ENCODE measurements at places on chromosomes 6 and 20. TPM values are rescaled to one million over a fixed set of nuclear protein-coding genes. Genes with fewer than 3 reads are reported as not detected.

DNA sequence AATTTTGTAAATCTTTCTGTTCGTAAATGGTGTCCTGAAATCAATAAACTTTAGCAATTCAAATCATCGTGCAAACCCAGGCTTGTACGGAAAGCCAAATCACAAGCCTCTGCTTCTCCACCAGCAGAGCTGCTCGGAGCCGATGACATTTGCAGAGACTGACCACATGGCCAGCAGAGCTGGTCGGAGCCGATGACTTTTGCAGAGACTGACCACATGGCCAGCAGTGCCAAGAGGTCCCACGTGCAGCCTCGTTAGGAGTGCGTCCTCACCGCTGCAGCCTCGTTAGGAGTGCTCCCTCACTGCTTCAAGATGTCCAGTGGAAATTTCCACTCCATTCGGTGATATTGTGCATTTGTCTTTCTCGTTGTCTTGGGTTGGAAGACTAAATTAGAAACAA is 28.5 kb downstream of the SMOC2 start:
- DNase-seq = no peak

DNA sequence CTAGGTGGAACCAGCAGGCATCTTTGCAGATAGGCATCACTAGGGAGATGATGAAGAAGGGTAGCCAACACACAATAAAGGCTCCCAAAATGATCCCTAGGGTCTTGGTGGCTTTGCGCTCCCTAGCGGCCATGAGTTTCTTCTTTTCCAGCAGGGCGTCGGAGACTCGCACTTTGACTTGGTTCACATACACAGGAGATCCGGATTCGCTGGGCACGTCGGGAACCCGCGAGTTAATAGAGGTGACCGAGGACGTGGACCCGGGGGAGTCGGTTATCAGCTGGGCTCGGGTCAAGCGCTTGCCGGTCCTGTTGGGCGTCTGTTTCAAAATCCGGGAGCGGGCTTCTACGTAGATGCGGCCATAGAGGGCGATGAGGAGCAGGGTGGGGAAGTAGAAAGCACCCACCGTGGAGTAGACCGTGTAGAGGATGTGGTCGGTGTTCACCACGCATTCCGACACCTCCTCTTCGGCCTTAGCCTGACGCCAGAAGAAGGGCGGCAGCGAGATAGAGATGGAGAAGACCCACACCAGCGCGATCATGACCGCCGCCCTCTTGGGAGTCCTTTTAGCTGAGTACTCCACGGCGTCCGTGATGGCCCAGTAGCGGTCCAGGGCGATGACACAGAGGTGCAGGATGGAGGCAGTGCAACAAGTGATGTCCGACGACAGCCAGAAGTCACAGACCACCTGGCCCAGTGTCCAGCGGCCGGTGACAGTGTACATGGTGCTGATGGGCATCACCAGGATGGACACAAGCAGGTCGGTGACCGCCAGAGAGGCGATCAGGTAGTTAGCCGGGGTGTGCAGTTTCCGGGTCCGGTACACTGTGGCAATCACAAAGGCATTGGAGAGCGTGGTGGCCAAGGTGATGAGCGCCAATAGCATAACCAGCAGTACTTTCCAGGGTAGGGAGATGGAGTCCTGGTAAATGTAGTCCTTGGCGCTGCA is 658 bp downstream of the HTR1B start:
- no peak for DNase-seq

- DNase-seq = no peak
These were observed 77.0 kb downstream of the DTNBP1 start for GRCh38 chr6:15585760-15586214.

GRCh38 chr6:143542888-143543287 is 31.4 kb upstream of the FUCA2 start:
- DNase-seq = no peak

DNA sequence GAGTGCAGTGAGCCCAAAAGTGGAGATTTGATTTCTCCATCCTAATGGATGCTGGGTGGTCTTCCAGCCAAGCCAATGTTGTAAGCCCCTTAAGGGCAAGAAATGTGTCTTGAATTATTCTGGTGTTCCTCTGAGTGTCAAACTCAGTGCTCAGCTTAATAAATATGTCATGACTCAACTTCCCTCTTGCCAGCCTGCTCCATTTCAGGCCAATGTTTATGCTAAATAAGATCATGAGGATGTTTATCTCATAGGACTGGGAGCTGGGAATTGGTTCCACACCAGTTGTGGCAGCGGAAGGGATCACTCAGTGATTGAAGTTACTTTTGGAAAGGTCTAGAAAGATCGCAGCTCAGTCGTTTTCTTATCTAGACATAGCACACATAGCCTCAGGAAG is 90.4 kb upstream of the ISM1 start:
- no peak for DNase-seq

The CNKSR3 gene
- total RNA-seq = not detected

The CNBD2 gene
- 16.6 TPM for total RNA-seq

DNA sequence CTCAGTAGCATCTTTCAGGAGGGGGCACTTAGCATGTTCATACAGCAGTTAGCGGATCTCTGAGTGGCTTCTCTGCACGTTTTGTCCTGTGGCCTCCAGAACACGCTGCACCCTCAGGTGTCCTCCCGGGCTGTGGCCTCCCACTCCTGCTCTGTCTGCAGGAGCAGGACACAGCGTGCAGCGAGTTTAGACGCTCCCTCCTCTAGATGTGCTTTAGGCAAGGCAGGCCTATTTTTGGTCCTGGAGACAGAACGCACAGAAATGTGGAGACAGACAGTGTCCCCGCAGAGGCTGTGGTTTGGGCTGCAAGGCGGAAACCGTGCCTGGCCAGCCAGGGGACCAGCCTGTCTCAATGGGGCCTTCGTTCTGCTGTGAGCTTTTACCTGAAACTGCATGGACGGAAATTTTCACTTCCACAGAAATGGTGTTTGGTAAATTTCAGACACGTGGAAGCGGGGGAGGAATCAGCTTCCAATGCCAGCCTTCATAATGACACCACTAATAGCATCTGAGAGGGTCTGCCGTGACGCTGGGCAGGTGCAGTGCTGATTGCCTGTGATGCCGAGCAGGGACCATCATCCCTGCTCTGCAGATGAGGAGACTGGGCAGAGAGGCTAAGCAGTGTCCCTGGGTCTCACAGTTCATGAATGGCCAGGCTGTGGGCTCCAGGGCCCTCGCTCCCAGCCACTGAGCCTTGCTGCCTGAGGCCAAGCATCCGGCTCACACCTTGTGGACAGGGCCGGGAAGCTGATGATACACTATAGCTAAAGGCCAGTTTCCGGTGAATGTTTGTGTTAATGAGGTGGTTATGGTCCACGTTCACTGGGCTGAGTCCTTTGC is 120.9 kb downstream of the SYCP2 start:
- no peak for DNase-seq

DNA sequence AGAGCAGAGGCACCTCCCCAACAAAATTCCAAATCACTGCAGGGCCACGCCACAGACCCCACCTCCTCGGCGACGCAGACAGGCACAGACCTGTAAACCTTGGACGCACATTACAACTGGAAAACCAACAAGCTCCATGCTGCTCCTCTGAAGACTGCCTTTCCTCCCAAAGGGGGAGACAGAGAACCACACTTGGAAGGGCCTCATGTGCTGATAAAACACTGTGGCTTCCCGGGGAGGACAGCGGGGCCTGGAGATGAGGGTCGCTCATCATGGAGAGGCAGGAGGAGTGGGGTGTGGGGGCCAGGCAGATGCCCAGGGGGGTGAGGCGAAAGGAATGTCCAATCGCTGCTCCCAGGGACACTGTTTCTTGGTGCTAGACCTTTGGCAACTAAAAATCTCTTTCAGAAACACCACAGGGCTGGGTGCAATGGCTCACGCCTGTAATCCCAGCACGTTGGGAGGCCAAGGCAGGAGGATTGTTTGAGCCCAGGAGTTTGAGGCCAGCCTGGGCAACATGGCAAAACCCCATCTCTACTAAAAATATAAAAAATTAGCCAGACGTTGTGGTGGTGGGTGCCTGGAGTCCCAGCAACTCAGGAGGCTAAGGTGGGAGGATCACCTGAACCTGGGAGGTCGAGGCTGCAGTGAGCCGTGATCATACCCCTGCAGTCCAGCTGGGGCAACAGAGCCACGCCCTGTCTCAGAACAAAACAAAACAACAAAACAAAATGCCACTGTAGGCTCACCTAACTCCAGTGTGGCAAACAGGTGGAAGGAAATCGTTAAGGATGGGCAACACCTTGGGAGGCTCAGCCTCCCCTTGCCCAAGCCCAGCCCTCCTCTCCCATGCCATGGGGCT is 53.8 kb downstream of the ABHD12 start:
- no peak for DNase-seq

The LY6G6D gene
- not detected for total RNA-seq

DNA sequence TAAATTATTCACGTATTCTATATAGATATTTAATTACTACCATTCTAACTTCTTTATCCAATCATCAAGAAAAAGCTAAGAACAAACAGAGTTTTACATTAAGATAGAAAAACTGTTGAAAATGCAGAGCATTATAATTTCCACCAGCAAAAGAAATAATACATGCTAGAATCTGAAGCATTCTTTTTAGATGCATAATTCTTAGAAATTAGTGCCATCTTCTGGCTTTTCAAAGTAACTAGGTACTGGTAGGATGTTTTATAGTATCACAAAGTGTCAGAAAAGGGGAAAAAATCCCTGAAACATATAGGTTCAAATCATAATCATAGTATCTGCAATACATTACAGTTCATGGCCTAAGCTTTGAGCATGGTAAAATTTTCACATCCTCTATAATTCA is 178.9 kb downstream of the PHF3 start:
- DNase-seq = no peak

DNA sequence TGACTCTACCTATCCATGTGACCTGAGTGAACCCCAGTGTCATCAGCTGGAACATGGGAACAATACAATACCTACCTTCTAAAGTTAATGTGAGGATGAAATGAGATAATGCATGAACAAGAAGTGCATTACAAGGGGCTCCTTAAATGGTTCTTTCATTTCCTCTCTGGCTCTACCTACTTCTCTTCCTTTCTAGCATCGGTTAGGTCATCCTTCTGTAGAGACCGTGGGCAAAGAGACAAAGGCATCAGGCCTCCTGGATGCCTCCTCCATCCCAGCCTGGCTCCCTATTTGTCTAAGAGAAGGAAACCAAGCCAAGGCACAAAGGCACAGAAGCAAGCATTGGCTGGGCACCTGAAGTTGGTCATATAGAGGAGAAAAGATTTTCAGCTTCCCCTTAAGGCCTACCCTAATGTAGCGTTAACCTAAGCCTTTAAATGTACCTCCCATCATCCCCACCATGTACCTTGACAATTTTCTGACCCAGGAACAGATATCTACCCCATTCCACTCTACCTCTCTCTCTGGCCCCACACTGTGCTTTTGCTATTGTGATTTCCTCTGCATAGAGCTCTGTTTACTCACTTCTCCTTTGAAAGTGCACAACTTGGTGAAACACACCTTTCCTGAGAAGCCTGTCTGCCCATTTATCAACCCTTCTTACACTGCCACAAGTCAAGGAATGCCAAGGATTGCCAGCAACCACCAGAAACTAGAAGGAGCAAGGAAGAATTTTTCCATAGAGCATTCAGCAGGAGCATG is 86.6 kb downstream of the GCLC start:
- DNase-seq = no peak

The UTRN gene
- total RNA-seq = 207 TPM

The SLC22A1 gene
- total RNA-seq = 0.21 TPM

The BTN1A1 gene
- not detected for total RNA-seq

DNA sequence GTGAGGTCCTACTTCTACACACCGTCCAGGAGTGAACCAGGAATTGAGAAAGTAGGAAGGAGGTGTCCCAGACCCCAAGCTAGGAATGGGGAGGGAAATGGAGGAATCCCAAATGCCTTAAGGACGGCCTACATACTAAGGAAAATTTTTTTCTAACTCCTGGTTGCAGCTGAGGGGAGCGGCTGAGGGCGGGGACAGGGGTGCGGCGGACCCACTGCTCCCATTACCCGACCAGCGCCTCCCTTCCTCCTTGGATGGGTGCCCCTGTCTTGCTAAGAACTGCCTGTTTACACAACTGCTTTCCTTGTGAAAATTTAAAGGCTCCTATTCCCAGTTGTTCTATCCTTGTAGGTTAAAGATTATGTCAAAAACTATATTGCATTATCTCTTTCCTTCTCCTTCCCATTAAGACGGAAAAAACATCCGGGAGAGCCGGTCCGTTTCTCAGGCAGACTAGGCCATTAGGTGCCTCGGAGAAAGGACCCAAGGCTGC is 699 bp upstream of the HSPA1B start:
- DNase-seq = no peak

GRCh38 chr20:58700121-58700821 is 7.7 kb downstream of the NPEPL1 start:
- no peak for DNase-seq

GRCh38 chr20:25444556-25444955 is 37.1 kb downstream of the GINS1 start:
- DNase-seq = no peak

- no peak for DNase-seq
These were observed 4.3 kb downstream of the OR2J3 start for GRCh38 chr6:29112135-29112534.

The CD40 gene
- 0.68 TPM for total RNA-seq

GRCh38 chr6:26029857-26030653 is 57.2 kb upstream of the HFE start:
- DNase-seq = no peak

DNA sequence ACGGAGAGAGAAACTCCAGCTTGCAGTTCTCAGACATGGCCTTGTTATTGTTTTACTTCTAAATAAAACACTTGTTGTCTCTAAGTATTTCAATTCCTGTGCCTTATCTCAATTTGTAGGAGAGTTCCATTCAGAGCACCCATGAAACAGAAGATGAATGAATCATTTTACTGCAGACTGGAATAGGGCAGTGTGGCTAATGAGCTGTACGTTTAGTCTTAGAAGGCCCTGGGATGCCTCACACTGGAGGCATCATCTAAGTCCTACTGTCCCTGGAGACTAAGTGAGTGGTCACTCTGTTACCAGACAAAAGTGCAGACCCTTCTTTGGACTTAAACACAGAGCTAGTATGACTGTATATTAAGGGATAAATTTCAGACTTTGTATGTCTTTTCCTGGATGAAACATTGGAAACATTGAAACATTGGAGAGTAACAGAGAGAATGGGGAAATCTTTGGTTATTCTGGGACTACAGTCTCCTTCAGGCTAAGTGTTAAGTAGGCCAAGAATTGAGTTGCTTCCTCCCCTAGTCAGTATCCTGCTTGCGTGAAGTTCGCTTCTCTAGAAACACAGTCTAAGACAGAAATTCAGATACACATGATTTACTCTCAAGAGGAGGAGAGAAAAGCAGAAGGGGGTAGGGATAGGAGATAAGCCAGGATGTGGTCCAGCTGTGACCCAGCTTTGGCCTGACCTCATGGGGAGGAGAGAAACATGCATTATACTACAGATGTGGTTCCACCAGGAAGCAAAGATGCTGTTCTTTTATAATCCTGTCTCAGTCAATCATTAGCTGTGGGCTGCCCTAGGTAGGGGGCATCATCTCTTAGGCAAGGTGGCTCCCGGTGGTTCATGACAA is 167.4 kb upstream of the BMP2 start:
- DNase-seq = no peak

DNA sequence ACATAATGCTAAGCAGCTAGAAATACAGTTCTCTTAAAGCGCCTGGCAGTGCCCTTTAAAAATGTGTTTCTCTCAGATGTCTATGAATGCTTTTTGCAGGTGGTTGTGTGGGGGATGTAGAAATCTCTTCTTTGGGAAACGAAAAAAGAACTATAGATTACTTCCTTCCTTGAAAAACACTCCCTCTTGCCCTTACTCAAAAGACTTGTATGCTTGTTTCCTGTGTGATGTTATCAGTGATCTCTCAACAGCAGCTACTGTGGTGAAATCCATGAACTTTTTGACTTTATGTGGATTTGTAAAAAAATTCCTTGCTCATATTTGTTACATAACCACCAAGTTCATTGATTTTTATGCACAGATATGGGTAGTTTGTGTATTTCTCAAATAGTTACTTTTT is 916.5 kb downstream of the QKI start:
- DNase-seq = no peak

- no peak for DNase-seq
These were observed 8.2 kb downstream of the FAM135A start for GRCh38 chr6:70421509-70421908.

The CENPQ gene
- 1.3 TPM for total RNA-seq

Measured in T-helper 17 cell (primary cell).